Central memory CD8-positive, alpha-beta T cell (primary cell): ENCODE measurements at places on chromosomes 1 and 21.
A peak's percentile ranks its signal among the peaks of the same experiment; 100 is the strongest.

GRCh38 chr21:32463367-32463766 lies 50.9 kb downstream of the EVA1C start:
- H3K27me3 ChIP-seq: no peaks in the 10 kb centered on the region
- peaks cover 5% of the 10 kb centered on the region for H3K4me1 ChIP-seq
- H3K4me3 ChIP-seq: no peak overlapping the region

DNA sequence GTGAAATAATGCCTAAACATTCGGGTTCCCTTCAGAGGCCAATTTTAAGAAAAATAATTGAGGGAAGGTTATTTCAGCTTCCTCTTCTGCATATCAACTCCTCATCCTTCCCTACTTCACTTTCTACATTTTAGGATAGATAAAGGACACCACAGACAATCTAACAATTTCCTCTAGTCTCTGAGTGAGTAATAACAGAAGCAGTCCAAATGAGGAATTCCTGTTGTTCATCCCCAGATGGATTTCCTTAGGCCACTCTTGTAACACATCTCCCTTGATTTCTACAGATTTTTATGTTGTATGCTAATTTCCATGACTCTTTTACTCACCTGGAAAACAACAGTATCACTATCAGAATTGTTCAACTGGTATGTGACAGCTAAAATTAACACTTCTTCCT lies 87.7 kb upstream of the LYPLAL1 start:
- H3K27ac ChIP-seq: no peak overlapping the region
- no peaks in the 10 kb centered on the region for H3K36me3 ChIP-seq
- no peaks in the 10 kb centered on the region for H3K4me1 ChIP-seq
- no peaks in the 10 kb centered on the region for H3K27me3 ChIP-seq

DNA sequence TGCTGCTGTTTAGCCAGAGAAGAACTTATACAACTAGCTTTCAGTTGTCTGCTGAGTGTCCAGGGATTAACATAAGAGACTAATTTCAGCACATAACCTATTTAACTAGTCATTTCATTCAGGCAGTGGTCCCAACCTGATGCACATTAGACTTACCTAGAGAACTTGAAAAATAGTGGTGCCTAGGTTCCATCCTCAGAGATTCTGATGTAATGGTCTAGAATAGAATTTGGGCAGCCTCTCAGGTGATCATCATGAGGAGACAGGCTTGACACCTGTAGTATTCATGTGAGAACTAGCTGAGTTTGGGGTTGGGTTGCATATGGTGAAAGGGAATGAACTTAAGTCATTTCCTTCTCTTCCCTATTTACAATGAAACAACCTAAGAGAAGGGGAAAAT lies 24.8 kb downstream of the CNST start:
- H3K4me3 ChIP-seq: no peak overlapping the region
- H3K27me3 ChIP-seq: no peaks in the 10 kb centered on the region
- no peak for DNase-seq
- peaks cover 30% of the 10 kb centered on the region for H3K4me1 ChIP-seq
- peaks cover 26% of the 10 kb centered on the region for H3K36me3 ChIP-seq

DNA sequence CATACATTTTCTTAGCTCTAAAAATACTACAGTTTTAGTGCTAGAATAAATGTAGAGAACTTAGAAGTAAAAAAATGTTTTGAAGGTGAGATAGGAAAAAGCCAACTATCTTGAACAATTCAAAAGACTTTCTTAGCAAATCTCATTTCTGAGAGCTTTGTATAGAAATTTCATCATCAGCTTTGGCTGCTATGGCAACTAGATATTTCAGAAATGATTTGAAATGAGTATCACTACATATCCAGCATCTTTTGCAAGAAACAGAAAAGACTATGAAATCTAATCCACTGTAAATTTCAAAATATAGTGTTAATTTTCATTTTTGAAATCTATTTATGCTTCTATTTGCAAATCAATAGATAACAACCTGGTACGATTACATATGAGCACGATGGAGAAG lies 57.7 kb downstream of the RGS7 start:
- H3K36me3 ChIP-seq: no peaks in the 10 kb centered on the region
- H3K4me1 ChIP-seq: no peaks in the 10 kb centered on the region
- no peak overlapping the region for H3K27ac ChIP-seq
- no peak overlapping the region for H3K4me3 ChIP-seq
- no peak for DNase-seq

DNA sequence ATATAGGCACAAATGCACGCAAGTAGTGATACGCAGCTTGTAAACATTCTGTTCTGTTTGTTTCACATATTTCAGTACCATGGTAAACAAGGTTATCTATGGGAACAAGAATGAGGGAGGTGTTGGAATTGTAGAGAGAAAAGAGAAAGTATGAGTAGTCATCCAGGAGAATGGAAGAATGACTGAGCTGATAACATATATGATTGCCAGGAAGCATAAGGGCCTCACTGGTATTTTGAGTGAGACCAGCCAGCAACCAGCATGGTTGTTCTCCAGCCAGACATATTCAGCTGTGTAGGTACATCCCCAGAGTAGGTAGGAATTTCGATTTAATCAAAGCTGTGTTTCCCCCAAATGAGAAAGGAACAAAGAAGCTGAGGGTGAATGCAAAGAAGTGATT lies 58.9 kb upstream of the ARTN start:
- DNase-seq: no peak
- no peaks in the 10 kb centered on the region for H3K27me3 ChIP-seq
- no peak overlapping the region for H3K27ac ChIP-seq
- H3K36me3 ChIP-seq: peaks cover 2% of the 10 kb centered on the region
- H3K4me1 ChIP-seq: no peaks in the 10 kb centered on the region

GRCh38 chr1:97364086-97364485 lies 556.7 kb downstream of the DPYD start:
- no peaks in the 10 kb centered on the region for H3K27me3 ChIP-seq
- peaks cover 4% of the 10 kb centered on the region for H3K36me3 ChIP-seq
- H3K4me3 ChIP-seq: no peak overlapping the region

DNA sequence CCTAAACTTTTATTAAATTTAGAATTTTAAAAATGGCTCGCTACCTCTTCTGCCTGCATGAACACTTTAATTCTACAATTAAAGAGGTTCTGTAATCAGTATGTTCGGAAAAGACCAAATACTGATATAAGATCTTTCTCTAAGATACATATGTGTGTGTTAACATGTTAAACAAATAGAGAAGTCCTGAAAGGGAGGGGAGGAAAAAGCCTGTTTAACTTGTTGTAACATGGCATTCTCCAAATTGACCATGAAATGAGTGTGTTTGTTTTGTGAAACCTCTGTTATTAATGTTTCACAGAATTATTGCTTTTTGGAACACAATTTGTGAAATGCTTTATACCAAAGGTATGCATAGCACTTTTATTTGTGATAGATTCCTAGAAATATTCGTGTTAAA lies 77.0 kb downstream of the MARK1 start:
- peaks cover 19% of the 10 kb centered on the region for H3K27me3 ChIP-seq
- H3K27ac ChIP-seq: no peak overlapping the region
- no peaks in the 10 kb centered on the region for H3K36me3 ChIP-seq
- DNase-seq: no peak
- H3K4me3 ChIP-seq: no peak overlapping the region
- no peaks in the 10 kb centered on the region for H3K4me1 ChIP-seq

GRCh38 chr1:109399326-109399957 lies 1.7 kb upstream of the SORT1 start:
- H3K4me1 ChIP-seq: peaks cover 6% of the 10 kb centered on the region
- H3K4me3 ChIP-seq: no peak overlapping the region
- no peak overlapping the region for H3K27ac ChIP-seq
- no peak for DNase-seq

DNA sequence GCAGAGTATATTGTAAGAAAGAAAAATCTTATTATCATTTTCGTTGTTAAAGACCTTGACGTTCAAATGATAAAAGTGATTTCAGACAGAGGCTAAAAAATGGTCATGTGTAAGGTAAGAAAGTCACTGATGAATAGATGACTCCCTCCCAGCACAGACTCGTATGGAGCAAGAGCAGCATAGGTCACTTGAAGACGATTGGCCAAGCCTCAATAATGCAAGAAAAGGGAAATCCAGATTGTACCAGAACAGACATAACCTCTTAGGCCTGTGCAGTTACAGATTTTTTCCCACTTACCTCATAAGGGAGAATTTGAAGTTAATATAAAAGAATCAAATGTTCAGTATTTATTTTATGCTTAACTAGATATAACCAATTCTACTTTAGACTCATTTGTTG lies 16.3 kb upstream of the OLFML2B start:
- H3K4me1 ChIP-seq: no peaks in the 10 kb centered on the region
- no peaks in the 10 kb centered on the region for H3K36me3 ChIP-seq
- no peak for DNase-seq
- no peak overlapping the region for H3K27ac ChIP-seq
- H3K27me3 ChIP-seq: peaks cover 75% of the 10 kb centered on the region

DNA sequence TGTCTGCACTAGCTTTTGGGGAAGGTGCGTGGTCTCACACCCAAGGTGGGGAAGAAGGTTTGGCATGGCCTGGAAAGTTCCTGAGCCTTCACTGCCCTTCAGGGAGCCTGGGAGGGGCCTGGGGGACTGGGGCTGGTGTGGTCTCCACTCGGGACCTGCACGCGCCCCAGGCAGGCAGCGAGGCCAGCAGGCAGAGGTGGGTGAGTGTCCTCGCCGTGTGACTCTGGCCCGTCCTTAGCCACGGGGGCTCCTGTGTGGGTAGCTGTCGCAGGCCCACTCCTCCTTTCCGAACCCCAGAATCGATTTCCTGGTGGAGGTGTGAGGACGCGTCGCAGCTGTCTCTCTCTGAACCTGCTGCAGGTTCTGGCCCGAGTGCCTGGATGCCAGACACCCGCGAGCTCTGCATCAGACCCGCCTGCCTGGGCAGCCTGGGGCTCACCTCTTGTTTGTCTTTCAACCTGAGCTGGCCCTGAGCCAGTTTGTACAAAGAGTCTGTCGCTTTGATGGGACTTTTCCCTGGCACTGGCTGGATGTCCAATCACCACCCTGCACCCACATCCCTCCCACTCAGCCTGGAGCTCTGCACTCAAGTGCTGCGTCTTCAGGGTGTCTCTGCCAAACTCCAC lies 36.0 kb upstream of the SLC19A1 start:
- no peak overlapping the region for H3K27ac ChIP-seq
- H3K36me3 ChIP-seq: no peaks in the 10 kb centered on the region
- H3K4me3 ChIP-seq: no peak overlapping the region

- peaks cover 71% of the 10 kb centered on the region for H3K27me3 ChIP-seq
- H3K27ac ChIP-seq: no peak overlapping the region
- peak overlapping the region; percentile 72 for H3K4me3 ChIP-seq
Measured at GRCh38 chr1:228445843-228446650, 29.4 kb upstream of the TRIM17 start.

DNA sequence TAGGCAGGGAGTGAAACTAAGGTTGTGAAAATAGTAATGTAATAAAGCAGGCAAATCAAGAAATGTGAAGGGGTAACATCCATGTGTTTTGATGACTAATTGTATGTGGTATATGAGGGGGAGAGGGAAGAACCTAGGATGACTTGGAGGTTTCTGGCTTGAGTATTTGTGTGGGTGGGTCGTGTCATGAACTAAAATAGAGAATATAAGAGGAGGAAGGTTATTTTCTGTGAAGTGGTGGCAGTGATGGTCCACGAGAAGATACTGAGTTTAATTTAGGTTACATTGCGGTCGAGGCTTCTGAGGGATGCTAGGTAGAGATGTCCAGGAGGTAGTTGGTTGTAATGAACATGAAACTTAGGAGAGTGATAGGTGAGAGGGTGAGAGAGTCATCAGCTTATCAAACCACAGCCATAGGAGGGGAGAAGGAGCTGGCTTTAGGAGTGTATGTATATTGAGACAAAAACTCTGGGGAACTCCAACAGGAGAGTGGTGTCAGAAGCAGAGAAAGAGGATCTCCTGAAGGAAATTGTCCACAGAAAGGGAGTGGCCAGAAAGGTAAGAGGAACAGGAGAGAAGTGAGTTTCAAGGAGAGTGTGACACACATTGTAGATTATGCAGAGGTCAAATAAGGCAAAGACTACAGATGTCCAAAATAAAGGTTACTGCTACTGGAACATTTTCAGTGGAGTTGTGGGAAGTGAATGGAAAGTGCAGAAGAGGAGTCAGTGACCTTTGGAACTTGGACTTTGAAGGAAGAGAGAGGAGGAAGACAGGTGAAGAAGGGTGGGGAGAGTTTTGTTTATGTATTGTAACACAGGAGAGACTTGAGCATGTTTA lies 89.0 kb upstream of the MACF1 start:
- H3K36me3 ChIP-seq: no peaks in the 10 kb centered on the region
- DNase-seq: no peak
- H3K27ac ChIP-seq: no peak overlapping the region
- H3K27me3 ChIP-seq: no peaks in the 10 kb centered on the region

DNA sequence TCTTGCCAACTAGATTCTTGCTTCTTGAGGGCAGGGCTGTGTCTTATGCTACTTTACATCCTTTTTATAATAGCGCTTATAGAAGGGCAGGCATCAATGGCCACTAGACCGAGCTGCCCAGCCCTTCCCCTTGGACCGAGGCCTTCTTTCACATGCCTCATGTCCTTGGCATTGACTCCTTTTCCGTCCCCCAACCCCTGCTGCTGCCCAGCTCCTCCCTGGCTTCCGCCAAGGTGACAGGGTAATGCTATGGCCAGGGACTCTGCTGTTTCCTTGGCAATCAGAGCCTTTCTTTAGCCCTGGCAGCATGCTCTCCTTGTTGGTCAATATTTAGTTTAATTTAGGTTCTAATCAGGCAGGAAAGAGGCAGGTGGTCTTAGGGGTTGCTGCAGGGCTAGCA lies 48.2 kb downstream of the DDX20 start:
- peaks cover 18% of the 10 kb centered on the region for H3K27me3 ChIP-seq
- no peak overlapping the region for H3K4me3 ChIP-seq
- DNase-seq: no peak
- no peaks in the 10 kb centered on the region for H3K4me1 ChIP-seq
- H3K36me3 ChIP-seq: no peaks in the 10 kb centered on the region

DNA sequence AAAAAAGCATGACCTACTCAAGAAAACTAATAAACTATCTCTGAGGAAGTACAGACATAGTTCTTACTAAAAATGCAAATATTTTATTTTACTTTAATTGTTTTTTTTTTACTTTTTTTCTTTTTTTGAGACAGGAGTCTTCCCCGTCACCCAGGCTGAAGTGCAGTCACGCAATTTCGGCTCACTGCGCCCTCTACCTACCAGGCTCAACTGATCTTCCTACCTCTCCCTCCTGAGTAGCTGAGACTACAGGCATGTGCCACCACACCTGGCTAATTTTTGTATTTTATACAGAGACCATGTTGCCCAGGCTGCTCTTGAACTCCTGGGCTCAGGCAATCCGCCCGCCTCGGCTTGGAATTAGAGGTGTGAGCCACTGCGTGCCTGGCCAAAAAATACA lies 1263.1 kb downstream of the KCNT2 start:
- no peak overlapping the region for H3K4me3 ChIP-seq
- no peaks in the 10 kb centered on the region for H3K27me3 ChIP-seq
- H3K36me3 ChIP-seq: no peaks in the 10 kb centered on the region
- DNase-seq: no peak
